ENCODE measurements at places on chromosomes 2 and 18.
A peak's percentile ranks its signal among the peaks of the same experiment; 100 is the strongest.

DNA sequence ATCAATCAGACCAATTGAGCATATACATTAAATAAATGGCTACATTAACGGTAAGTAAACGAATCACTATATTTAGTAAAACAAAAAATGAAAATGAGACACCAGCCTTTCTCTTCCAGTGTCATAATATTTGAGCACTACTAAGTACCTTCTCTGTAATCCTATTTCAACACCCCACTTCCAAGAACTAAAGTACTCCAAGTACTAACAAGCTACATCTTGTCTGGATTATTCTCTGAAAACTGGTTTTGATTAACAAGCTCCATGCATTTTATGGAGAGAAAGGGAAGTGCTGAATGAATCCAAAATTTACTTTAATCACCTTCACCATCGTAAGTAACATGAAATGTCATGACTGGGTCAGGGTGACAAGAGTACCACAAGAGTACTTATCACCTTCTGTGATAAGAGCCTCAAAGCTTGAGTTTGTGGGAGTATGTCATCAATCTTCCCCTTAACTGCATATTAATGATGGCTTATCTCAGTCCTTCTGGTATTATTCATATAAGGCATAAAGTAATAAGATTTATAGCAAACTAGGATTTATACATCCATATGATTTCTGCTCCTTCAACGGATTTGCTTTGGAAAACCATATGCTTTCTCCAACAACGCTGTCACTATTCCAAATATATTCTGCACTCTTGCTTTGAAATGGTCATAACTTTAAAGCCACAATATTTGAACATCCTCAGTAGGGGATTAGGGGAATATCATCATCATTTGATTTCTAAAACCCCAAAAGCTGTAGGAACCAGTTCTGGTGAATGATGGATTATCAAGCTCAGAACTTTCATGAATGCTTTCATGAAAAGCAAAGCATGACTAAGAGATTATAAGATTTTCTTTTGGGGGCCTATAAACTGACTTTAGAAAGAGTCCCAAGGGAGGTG lies 127.0 kb downstream of the ANTXR1 start:
- H3K4me1 ChIP-seq = peaks cover 76% of the 10 kb centered on the region
- peaks cover 10% of the 10 kb centered on the region for H3K36me3 ChIP-seq
- no peak for DNase-seq

GRCh38 chr18:8324343-8325065 lies 284.7 kb upstream of the RAB12 start:
- H3K4me3 ChIP-seq = no peak overlapping the region
- DNase-seq = no peak
- H3K27me3 ChIP-seq = no peaks in the 10 kb centered on the region
- peaks cover 29% of the 10 kb centered on the region for H3K4me1 ChIP-seq

DNA sequence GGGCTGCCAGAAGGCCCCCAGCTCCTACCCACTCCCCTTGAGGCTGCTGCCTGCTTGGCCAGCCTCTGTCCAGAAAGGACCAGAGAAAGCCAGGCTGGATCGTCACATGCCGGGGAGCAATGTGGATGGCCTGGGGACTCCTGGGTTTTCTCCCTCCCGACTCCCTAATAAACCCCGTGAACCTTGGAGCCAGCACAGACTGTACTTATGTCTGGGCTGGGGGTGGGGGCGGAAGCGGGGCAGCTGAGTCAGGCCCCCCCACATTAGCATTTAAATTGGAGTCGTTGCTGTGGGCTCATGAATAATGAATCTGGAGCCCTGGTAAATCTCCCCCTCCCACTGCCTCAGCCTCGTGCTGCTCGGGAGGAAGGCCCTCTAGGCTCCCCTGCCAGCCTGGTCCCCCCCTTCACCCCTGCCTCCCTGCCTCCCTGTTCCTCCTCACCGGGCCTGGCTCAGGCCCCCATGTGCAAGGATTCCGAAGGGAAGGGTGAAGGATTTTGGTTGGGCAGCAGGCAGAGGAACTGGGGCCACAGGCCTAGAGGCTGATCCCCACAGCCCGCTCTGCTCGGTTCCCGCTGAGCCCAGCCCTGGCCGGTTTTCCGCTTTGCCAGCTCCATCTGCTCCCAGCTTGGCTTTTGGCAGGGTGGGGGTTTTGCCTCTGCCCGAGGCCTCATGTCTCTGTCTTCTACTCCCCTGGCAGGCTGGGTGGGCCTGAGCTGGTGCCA lies 7.3 kb upstream of the ASIC4 start:
- no peak overlapping the region for H3K4me3 ChIP-seq
- H3K36me3 ChIP-seq = peaks cover 15% of the 10 kb centered on the region
- H3K27me3 ChIP-seq = peaks cover 13% of the 10 kb centered on the region

GRCh38 chr2:120346667-120347358 lies 877 bp downstream of the INHBB start:
- peaks cover 36% of the 10 kb centered on the region for H3K27me3 ChIP-seq
- no peak overlapping the region for H3K27ac ChIP-seq
- peaks cover 14% of the 10 kb centered on the region for H3K4me1 ChIP-seq
- peak overlapping the region; percentile 59 for H3K4me3 ChIP-seq

DNA sequence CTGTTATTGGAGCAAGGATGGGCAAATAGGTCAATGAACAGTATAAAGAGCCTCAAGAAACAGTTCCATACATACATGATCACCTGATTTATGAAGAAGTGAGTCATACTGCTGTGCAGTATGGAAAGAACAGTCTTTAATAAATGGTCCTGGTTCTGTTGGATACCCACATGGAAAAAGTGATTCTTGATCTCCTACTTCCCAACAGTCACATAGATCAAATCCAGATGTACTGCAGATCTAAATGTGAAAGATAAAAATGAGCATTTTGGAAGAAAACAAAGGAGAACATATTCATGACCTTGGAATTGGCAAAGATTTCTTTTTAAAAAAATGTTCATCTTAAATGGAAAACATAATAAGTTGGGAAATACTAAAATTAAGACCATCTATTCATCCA lies 75.8 kb downstream of the CCDC148 start:
- peaks cover 3% of the 10 kb centered on the region for H3K4me1 ChIP-seq
- H3K27ac ChIP-seq = no peak overlapping the region
- no peak for DNase-seq
- H3K4me3 ChIP-seq = no peak overlapping the region
- H3K36me3 ChIP-seq = no peaks in the 10 kb centered on the region
- no peaks in the 10 kb centered on the region for H3K27me3 ChIP-seq

GRCh38 chr2:48312126-48312525 lies 217.8 kb upstream of the STON1 start:
- H3K4me1 ChIP-seq = peaks cover 16% of the 10 kb centered on the region
- no peaks in the 10 kb centered on the region for H3K27me3 ChIP-seq
- DNase-seq = no peak
- peaks cover 2% of the 10 kb centered on the region for H3K36me3 ChIP-seq
- no peak overlapping the region for H3K4me3 ChIP-seq

GRCh38 chr2:127034051-127034450 lies 72.9 kb downstream of the BIN1 start:
- no peaks in the 10 kb centered on the region for H3K27me3 ChIP-seq
- no peak overlapping the region for H3K27ac ChIP-seq
- peaks cover 9% of the 10 kb centered on the region for H3K4me1 ChIP-seq
- H3K4me3 ChIP-seq = no peak overlapping the region
- DNase-seq = no peak

GRCh38 chr2:5467178-5467905 lies 224.8 kb upstream of the SOX11 start:
- DNase-seq = no peak
- H3K4me3 ChIP-seq = no peak overlapping the region
- peaks cover 3% of the 10 kb centered on the region for H3K4me1 ChIP-seq
- H3K36me3 ChIP-seq = no peaks in the 10 kb centered on the region
- peaks cover 2% of the 10 kb centered on the region for H3K27me3 ChIP-seq

DNA sequence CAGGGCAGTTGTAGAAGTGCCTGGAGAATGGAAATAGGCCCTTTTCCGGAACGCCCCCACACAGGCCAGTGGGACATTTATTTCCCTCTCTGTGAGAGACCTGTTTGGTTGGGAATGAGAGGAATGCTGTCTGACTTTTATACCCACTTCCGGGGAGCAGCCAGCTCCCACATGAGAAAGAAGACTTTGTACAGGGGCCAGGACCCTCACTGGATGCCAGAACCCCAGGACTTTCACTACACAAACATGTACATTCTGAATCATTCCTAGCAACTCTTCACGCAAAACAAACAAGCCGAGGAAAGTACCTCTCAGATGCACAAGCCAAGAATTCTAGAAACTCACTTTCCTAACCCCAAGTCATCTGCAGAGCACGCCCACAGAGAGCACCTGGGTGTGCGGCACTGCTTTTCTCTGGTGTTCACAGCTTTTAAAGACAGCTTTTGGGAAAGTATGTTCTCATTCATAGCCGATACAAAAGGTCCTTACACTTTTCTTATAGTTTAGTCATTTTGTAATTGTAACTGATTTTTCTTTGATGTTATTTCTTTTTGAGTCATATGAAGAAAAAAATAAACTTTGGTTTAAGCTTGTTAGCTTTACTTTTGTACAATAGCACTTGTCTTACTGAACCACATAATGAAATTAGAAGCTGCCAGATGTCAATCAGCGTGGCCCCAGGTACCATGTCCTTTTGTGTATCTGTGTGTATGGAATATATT lies 856.1 kb upstream of the ID2 start:
- H3K27ac ChIP-seq = peak overlapping the region; percentile 84
- H3K4me1 ChIP-seq = peaks cover 11% of the 10 kb centered on the region
- H3K36me3 ChIP-seq = no peaks in the 10 kb centered on the region

- no peaks in the 10 kb centered on the region for H3K27me3 ChIP-seq
- DNase-seq = no peak
- H3K4me1 ChIP-seq = peaks cover 20% of the 10 kb centered on the region
These were observed 133.6 kb downstream of the SOCS6 start for GRCh38 chr18:70422391-70422965.

GRCh38 chr2:43084699-43085091 lies 141.7 kb downstream of the ZFP36L2 start:
- H3K36me3 ChIP-seq = no peaks in the 10 kb centered on the region
- H3K4me1 ChIP-seq = peaks cover 76% of the 10 kb centered on the region
- no peak overlapping the region for H3K4me3 ChIP-seq

DNA sequence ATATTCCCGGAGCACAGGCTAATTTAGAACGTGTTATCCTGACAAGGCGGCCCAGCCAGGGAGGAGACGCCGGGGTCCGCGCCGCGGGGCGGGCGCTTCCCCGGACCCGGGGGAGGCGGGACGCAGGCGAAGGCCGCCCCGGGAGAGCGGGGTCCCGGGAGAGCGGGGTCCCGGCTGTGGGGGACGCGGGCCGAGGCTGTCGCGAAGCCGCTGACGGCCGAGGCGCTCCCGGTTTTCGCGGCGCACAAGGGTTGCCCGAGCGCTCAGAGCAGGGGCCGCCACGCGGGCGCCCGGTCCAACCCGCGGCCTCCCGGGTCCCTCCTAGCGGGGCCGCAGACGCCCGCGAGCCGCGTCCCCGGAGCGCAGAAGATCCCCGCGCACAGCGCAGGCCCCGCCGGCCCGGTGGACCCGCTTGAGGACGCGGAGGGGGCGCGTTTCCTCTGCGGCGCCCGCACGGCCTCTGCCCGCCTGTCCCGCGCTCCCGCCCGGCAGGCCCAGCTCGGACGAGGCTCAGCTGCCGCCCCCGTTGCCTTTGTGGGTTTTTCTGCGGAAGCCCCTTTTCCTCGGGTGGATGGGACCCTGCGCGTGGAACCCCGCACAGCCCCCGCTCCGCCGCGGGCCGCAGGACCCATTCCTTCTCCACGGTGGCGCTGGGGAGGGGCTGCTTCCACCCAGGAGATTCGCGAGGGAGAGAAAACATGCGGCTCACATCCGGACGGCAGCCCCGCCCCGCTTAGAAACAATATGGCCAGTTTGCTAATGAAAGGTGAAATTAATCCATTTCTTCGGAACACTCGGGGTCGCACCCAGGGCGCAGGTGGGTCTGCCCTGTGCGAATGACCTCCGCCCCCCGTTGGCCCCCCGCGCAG lies 9.6 kb upstream of the KCNG2 start:
- peaks cover 14% of the 10 kb centered on the region for H3K4me1 ChIP-seq
- no peak overlapping the region for H3K27ac ChIP-seq
- H3K4me3 ChIP-seq = peak overlapping the region; percentile 40
- H3K36me3 ChIP-seq = no peaks in the 10 kb centered on the region
- H3K27me3 ChIP-seq = peaks cover 37% of the 10 kb centered on the region

DNA sequence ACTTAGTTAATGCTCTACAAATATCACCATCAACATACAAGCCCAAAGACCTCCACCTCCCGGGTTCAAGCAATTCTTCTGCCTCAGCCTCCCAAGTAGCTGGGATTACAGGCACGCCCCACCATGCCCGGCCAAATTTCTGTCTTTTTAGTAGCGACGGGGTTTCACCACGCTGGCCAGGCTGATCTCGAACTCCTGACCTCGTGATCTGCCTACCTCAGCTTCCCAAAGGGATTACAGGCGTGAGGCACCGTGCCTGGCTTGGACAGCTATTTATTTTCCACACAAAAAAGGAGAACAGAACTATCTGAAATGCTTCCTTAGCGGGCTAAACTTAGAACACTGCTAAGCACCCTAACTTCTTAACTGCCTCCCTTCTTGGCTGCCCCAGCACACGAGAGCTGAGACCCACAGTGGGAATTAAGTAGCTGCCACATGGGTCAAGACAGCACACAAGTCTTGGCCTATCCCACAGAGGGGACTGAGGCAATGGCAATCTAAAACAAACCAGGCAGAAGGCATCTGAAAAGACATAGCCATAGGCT lies 24.8 kb downstream of the CYTIP start:
- H3K4me1 ChIP-seq = no peaks in the 10 kb centered on the region
- peaks cover 3% of the 10 kb centered on the region for H3K27me3 ChIP-seq
- H3K27ac ChIP-seq = no peak overlapping the region

GRCh38 chr2:111661286-111661940 lies 222.6 kb downstream of the ANAPC1 start:
- peak overlapping the region; percentile 73 for H3K27ac ChIP-seq
- H3K4me3 ChIP-seq = no peak overlapping the region
- DNase-seq = no peak
- peaks cover 2% of the 10 kb centered on the region for H3K36me3 ChIP-seq
- H3K4me1 ChIP-seq = peaks cover 49% of the 10 kb centered on the region

DNA sequence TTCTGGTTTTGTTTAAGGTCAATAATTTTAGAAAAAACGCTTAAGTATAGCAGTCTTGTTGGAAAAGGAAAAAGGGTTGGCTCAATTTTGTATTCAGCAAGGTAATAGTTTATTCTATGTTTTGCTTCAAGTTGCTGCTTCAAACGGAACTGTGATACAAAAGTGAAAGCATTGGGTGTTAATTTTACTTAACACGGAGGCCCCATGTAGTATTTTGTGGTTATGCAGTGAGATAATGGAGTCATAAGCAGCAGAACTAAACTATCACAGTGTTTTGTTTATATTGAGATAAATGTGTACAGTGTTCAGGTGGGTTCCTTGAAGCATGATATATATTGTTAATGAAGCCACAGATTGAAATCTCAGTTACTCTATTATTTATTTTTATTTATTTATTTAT lies 67.0 kb upstream of the LYPD6B start:
- H3K27ac ChIP-seq = no peak overlapping the region
- H3K4me1 ChIP-seq = peaks cover 11% of the 10 kb centered on the region
- H3K36me3 ChIP-seq = no peaks in the 10 kb centered on the region
- no peak for DNase-seq

GRCh38 chr2:134372611-134373131 lies 118.8 kb downstream of the MGAT5 start:
- H3K4me1 ChIP-seq = peaks cover 19% of the 10 kb centered on the region
- H3K27me3 ChIP-seq = no peaks in the 10 kb centered on the region
- H3K27ac ChIP-seq = no peak overlapping the region
- DNase-seq = no peak
- H3K4me3 ChIP-seq = no peak overlapping the region

- H3K4me3 ChIP-seq = no peak overlapping the region
- H3K36me3 ChIP-seq = no peaks in the 10 kb centered on the region
- H3K27me3 ChIP-seq = no peaks in the 10 kb centered on the region
- DNase-seq = no peak
- H3K27ac ChIP-seq = peak overlapping the region; percentile 79
- peaks cover 15% of the 10 kb centered on the region for H3K4me1 ChIP-seq
These were observed 244.7 kb upstream of the HS6ST1 start for GRCh38 chr2:128563348-128563687.

GRCh38 chr2:160267022-160267421 lies 67.0 kb upstream of the ITGB6 start:
- H3K4me1 ChIP-seq = peaks cover 74% of the 10 kb centered on the region
- no peak overlapping the region for H3K4me3 ChIP-seq
- DNase-seq = no peak
